Uterus (tissue), 4 donors: ENCODE measurements at places on chromosomes 11 and 22. TPM values are rescaled to one million over a fixed set of nuclear protein-coding genes. Genes with fewer than 3 reads are reported as not detected.

DNA sequence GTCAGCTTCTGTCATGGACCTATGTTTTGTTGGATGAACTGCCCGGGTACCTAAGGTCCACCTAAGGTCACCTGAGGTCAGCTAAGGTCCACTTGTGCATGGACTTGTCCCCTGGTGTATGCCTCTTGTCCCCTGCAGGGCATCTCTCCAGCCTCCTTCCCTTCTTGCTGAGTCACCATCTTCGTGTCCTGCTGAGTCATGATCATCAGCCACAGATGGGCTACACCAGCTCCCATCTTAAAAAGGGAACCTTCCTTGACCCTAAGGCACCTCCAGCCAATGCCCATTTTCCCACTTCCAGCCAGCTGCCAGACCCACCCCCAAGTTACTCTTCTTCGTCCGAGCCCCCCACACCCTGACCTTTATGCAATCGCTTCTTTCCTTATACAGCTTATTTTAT is 544.9 kb downstream of the TBC1D22A start:
- no peak overlapping the region for H3K4me3 ChIP-seq
- no peak overlapping the region for H3K27ac ChIP-seq
- no peak for DNase-seq

The KCNK7 gene
- total RNA-seq = not detected

GRCh38 chr11:63874511-63874910 is 35.6 kb downstream of the MARK2 start:
- no peak overlapping the region for H3K27ac ChIP-seq
- H3K36me3 ChIP-seq = no peaks in the 10 kb centered on the region
- H3K27me3 ChIP-seq = no peaks in the 10 kb centered on the region

DNA sequence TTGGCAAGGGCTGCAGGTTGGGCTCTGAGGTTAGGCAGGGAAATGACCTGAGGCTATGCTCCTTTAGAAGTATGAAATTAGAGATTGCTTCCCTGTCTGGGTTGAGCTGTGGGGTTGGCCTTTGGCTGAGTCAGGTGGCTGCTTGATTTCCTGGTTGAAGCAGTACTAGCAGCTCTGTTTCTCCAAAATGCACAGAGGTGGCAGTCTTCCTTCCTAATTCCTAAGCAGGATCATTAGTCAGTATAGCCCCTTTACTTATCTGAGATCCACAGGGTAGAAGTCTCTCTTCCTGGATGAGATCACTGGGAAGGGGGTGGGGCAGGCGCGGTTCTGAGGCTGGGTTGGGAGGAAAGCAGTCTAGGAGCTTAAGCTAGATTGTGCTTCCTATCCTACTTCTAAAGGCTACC is 1917.5 kb downstream of the LRRC4C start:
- no peaks in the 10 kb centered on the region for H3K27me3 ChIP-seq
- no peaks in the 10 kb centered on the region for H3K4me1 ChIP-seq
- H3K27ac ChIP-seq = no peak overlapping the region
- no peak overlapping the region for H3K4me3 ChIP-seq
- no peak for DNase-seq

DNA sequence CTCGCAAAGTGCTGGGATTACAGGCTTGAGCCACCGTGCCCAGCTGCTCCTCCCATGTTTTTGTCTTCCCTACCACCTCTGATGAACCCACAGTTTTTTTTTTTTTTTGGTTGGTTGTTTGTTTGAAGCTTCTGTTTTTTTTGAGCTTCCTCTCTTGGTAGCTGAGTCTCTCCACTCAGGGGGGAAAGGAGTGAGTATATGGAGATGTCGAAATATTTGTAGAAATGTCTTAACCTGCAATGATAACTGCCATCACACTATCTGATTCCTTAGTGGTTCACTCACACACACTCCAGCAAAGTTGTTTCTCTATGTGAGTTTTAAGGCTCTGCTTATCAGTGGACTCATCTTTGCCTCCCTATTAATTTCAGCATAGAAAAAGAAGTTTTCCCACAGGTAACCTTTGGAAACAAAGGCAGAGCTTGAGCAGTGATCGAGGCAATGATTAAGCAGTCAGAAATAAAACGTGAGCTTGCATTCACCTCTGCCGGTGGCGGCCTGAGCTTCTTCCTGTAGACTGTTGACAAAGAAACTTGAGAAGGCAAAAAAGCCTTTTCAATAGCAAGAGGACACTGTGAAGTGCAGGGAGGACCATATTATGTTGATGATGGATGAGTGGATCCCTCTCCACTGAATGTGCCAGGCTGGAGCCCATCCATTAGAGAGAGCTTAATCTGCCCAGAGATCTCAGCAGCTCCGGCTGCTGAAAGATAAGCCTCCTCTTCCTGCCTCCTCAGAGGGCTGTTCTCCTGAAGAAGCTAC is 29.0 kb upstream of the RASSF10 start:
- no peaks in the 10 kb centered on the region for H3K36me3 ChIP-seq
- H3K4me1 ChIP-seq = no peaks in the 10 kb centered on the region
- no peak for DNase-seq
- no peak overlapping the region for H3K4me3 ChIP-seq
- H3K27ac ChIP-seq = no peak overlapping the region
- H3K27me3 ChIP-seq = no peaks in the 10 kb centered on the region

DNA sequence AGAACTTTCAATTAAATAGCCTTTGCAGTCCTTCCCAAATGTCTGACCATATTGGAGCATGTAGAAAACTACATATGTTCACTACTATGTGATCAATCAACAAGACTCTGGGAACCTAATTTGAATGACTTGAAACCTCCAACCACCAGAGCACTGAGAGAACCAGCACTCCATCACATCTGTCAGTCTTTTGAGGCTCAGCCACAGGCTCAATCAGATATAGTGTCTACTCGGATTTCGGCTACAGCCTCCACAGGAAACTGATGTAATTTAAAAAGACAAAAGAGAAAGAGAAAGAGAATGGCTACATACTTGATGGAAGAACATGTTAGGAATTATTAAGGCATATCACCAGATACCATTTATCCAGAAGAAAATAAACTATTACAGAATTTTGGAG is 859.0 kb downstream of the FAM181B start:
- H3K36me3 ChIP-seq = no peaks in the 10 kb centered on the region
- H3K4me1 ChIP-seq = no peaks in the 10 kb centered on the region
- H3K4me3 ChIP-seq = no peak overlapping the region
- no peak for DNase-seq
- H3K27me3 ChIP-seq = peaks cover 5% of the 10 kb centered on the region
- H3K27ac ChIP-seq = no peak overlapping the region

DNA sequence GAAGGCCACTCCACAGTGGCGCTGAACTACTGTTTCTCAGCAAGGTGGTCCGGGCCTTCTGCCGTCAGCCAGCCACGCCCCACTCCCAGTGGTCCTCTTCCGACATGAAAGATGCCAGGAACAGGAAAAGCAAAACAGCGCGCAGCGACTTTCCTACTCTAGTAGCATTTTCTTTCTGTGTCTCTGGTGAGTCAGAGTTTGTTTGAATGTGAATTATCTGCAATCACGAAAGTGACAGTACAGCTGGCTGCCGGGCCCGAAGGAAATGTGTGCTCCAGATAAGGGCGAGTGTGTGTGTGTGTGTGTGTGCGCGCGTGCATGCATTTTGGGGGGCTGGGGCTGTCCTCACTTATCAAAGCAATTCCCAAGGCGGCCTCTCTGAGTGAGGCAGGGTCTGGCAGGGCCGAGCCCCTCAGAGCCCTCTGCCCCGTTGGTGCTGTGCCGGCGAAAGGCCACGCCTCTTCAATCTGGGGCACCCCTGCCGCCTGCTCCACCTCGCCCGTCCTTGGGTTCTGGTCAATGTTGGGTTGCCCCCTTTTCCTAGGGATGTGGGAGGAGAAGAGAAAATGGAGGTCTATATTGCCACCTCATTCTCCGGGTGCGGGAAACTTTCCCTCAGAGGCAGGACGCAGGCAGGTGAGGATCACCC is 288.5 kb downstream of the KIRREL3 start:
- H3K4me3 ChIP-seq = no peak overlapping the region
- H3K27ac ChIP-seq = no peak overlapping the region
- no peaks in the 10 kb centered on the region for H3K36me3 ChIP-seq
- no peak for DNase-seq
- no peaks in the 10 kb centered on the region for H3K27me3 ChIP-seq

DNA sequence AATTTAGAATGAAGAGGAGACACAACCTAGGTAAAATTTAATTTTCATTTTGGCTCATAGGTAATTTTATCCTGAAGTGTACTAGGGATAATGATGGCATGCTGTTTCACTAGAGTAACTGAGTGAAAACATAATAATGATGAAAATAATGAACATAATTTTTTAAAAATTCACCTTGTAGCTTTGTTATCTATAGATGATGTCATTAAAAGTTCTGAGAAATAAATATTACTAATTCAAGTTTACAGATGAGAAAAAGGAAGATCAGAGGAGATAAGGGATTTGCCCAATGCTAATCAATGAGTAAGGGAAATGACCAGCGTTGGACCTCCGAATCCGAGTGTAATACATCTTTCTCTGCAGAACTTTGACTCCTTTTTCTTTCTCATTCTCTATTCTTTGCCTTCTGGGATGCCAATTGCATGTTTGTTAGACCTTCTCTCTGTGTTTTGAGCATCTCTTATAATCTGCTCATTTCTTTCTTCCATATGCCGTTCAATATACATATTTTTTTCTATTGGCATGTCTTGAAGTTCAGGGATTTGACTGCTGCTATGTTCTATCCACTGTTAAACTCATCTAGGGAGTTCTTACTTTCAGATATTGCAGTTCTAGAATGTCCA is 186.5 kb downstream of the SNX19 start:
- no peaks in the 10 kb centered on the region for H3K4me1 ChIP-seq
- H3K4me3 ChIP-seq = no peak overlapping the region
- H3K36me3 ChIP-seq = no peaks in the 10 kb centered on the region

The RCOR2 gene
- total RNA-seq = 5.8 TPM

- no peaks in the 10 kb centered on the region for H3K27me3 ChIP-seq
- no peaks in the 10 kb centered on the region for H3K4me1 ChIP-seq
- no peak for DNase-seq
- no peak overlapping the region for H3K4me3 ChIP-seq
- H3K36me3 ChIP-seq = no peaks in the 10 kb centered on the region
These were observed 90.0 kb downstream of the ARHGAP8 start for GRCh38 chr22:44842417-44842816.

The TRPT1 gene
- 7.2 TPM for total RNA-seq

The EFCAB6 gene
- 7.0 TPM for total RNA-seq

DNA sequence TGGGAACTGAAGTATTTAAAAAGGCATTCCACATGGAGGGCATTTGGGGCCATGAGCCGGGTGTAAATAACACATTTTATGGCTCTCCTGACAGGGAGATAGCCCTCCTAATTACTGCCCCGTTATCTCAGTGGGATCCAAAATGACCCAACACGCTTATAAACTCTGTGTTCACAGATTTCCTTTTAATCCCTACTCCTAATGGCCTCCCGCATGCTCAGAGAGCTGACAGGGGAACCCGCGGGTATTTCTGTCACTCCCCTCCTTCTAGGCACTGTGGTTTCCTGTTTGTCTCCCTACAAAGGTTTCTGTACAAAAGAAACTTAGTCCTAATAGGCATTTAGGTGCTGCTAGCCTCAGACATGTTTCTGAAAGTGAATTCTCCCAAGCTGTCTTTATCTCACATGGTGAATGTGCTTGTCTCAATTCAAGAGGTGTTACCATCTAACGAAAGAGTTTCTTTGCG is 202.8 kb upstream of the SEZ6L start:
- DNase-seq = no peak
- no peaks in the 10 kb centered on the region for H3K36me3 ChIP-seq
- H3K27ac ChIP-seq = no peak overlapping the region
- no peaks in the 10 kb centered on the region for H3K4me1 ChIP-seq
- H3K27me3 ChIP-seq = no peaks in the 10 kb centered on the region

DNA sequence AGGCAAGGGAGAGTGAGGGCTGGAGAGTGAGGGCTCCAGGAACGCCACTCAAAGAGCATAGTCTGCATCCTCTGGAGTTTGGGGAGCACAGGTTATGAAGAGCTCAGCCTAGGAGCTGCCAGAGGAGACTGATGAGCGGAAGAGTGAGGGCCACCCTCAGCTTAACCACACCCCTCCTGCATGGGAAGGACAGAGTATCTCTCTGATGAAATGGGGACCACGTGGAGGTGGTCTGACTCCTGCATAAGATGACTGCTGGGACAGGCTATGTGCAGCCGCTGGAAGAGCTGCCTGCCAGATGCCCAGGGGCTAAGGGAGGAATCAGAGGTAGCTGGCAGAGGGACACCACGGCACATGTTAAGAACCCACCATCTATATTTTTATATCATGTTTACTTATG is 162.9 kb upstream of the POU2AF2 start:
- H3K36me3 ChIP-seq = no peaks in the 10 kb centered on the region
- H3K27me3 ChIP-seq = no peaks in the 10 kb centered on the region
- H3K27ac ChIP-seq = no peak overlapping the region
- H3K4me3 ChIP-seq = no peak overlapping the region
- no peaks in the 10 kb centered on the region for H3K4me1 ChIP-seq

DNA sequence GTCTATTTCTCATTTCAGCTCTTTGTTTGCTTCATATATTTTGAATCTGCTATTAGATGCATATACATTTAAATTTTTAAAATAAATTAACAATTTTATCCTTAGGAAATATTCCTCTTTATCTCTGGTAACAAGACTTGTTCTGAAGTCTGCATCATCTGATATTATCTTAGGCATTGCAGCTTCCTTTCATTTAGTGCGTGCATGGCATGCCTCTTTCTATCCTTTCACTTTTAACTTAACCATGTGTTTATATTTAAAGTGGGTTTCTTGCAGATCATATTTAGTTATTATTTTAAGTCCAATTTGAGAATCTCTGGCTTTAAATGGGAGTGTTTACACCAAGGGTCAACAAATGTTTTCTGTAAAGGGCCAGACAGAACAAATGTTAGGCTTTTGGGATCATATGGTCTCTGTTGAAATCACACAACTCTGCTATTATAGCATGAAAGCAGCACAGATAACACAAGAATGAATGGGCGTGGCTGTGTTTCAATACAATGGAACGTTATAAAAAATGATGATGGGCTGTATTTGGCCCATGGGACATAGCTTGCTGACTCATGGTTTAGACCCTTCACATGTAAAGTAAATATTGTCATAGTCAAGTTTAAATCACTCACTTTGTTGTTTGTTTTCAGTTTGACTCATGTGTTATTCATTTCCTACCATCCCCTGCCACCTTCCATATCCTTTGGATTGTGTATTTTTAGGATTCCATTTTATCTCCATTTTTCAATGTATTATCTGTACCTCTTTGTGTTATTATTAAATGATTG is 83.9 kb upstream of the SNX19 start:
- no peaks in the 10 kb centered on the region for H3K27me3 ChIP-seq
- H3K27ac ChIP-seq = no peak overlapping the region
- H3K4me1 ChIP-seq = no peaks in the 10 kb centered on the region
- no peak for DNase-seq
- no peak overlapping the region for H3K4me3 ChIP-seq
- H3K36me3 ChIP-seq = no peaks in the 10 kb centered on the region

DNA sequence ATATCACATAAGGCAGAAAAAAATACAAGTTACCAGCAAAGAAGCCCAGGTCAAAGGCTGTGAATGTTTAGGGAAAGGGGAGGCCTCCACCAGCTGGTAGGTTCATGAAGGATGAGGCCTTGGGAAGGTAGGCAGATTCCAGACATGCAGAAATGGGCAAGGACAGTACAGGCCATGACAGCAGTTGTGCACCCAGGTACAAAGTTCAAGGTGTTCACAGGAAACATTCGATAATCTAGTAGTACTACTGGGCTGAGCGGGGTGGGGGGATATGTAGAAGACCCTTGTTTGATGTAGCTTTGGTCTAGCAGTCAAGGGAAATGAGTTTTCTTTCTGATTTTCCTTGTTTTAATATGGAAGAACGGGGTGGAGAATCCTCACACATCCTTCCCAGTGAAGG is 152.8 kb upstream of the RASSF10 start:
- H3K4me3 ChIP-seq = no peak overlapping the region
- no peaks in the 10 kb centered on the region for H3K36me3 ChIP-seq
- H3K27ac ChIP-seq = no peak overlapping the region
- no peak for DNase-seq
- H3K4me1 ChIP-seq = no peaks in the 10 kb centered on the region
- no peaks in the 10 kb centered on the region for H3K27me3 ChIP-seq

The ATP5MG gene
- total RNA-seq = 274 TPM

The ABCC8 gene
- under 0.01 TPM for total RNA-seq
